ENCODE measurements at places on chromosomes 11 and 22.
A peak's percentile ranks its signal among the peaks of the same experiment; 100 is the strongest.

DNA sequence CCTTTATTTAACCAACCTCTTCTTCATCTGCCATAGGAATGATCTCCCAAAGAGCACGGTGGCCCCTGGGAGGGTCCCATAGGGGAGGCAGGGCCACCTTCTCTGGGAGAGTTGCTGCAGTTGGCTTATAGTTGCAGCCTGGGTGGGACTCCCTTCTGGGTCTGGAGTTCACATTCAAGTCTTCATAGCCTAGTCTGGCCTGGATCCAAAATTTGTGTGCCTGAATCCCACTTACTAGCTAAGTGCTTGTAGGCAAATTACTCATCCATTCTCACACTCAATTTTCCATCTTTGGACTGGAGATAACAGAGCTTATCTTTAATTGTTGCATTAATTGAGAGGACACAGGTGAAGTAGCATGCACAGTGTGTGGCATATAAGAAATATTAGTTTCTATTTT, 163.6 kb downstream of the GRIK4 start:
- DNase-seq = peak; percentile 18

DNA sequence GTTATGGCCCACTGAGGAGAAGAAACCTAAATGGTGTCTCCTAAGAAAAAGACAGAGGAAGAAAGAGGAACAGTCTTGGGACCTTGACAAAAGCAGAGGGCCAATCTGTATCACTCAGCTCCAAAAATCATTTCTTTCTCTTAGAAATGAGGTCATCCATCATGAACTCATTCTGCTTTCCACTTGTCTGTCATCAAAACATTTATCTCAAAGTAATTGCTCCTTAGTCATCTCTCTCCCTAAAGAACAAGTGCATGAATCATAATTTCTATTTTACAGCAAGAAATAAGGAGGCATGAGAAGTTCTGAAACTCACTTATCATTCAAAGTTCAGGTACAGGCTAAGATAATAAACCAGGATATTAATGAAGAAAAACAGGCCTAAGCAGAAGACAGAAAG, 375.6 kb downstream of the KCNA4 start:
- DNase-seq = peak; percentile 38

- no peak for DNase-seq
Measured at GRCh38 chr11:17767914-17768313, 33.3 kb downstream of the KCNC1 start.

DNA sequence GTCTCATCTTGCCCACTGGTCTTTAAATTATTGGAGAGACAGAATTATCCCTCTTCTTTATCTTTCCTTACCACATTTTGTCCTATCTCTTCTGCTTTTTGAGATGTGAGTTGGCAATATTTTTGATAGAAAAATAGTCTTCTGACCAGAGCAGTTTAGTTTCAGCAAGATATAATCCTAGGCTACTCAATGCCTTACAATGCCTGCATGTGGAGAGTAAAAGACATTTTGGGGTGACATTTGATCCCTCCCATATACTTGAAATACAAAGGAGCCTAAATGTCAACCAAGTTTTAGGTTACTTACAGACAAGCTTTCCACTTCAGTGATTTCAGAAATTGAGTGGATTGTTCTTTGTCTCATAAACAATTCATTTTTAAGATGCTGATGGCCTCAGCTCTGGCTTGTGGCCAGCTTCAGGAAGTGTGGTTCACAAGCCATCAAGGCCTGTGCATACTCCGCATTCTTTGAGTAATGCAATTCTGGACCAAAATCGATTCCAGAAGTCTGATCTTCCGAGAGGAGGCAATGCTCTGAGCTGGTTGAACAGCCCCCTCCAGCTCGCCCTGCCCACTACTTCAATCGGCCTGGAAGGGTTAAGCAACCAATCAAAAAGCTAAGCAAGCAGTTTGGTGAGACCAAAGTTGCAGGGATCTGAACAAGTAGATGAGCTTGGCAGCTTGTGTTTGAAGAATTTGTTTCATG, 274.4 kb downstream of the BLID start:
- peak; percentile 99 for DNase-seq

DNA sequence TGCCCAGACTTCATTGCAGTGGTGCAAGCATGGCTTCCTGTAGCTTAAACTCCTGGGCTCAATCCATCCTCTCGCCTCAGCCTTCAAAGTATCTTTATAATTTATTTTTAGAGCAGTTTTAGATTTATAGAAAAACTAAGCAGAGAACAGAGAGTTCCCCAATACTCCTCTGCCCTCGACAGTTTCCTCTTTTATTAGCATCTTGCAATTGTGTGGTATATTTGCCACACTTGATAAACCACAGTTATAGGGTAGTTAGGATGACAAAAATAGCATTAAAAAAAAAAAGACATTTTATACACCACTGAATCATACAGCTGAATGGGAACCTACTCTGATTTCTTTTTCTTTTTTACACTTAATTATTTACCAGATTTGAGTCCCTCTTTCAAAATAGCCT, 31.2 kb downstream of the MS4A2 start:
- no peak for DNase-seq

GRCh38 chr11:2990617-2991451, 1.3 kb downstream of the NAP1L4 start:
- DNase-seq = no peak

- no peak for DNase-seq
Measured at GRCh38 chr11:72897506-72897905, 83.3 kb downstream of the ATG16L2 start.

DNA sequence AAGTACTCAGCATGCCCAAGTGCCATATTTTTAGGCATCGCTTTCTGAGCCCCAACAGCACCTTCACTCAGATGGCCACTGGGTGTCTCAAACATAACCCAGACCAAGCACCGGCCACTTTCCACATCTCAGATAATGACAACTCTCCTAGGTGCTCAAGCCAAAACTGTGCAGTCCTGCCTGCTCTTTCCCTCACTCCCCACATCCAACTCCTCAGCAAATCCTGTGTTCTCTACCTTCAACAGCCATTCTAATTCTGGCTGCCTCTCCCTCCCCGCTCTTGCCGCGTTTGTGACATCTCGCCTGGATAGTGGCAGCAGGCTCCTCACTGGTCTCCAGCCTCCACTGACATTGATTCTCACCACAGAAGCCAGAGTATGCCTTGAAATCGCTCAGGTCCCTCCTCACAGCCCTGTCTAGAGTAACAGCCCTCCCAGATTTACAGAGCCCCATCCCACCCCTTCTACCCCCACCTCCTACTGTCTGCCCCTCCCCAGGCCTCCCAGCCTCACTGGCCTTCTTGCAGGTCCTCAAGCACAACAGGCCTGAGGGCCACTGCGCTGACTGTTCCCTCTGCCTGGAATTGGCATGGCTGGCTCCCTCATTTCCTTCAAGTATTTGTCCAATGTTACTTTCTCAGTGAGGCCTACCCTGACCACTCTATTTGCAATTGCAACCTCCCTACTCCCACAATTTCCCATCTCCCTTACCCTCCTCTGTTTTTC, 1.3 kb upstream of the PHETA2 start:
- no peak for DNase-seq

DNA sequence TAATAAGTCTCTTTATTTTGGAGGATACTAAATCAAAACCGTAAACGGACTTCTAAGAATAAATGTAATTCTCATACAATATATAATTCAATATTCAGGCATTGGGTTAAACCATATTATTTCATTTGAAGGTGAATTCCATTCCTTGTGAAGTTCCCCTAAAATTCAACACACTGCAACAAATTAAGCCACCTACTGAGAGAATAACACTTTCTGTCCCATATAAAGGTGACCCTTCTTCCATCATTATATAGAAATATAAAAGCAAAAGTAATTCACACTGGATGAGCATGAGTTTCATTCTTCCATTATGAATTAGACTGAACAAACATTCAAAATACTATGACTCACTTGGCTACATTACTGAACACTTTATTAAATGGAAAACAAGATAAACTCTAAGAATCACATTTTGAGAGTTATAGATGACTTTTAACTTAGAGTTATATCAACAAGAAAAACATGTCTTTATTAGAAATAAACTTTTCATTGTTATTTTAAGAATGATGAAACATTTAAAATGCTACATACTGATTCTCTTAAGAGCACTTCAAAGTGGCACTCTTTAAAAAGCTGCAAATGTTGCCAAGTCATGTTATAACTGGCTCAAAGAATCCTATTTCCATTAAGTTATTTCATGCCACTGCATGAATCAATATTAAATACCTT, 2.8 kb downstream of the SESN3 start:
- DNase-seq = no peak

DNA sequence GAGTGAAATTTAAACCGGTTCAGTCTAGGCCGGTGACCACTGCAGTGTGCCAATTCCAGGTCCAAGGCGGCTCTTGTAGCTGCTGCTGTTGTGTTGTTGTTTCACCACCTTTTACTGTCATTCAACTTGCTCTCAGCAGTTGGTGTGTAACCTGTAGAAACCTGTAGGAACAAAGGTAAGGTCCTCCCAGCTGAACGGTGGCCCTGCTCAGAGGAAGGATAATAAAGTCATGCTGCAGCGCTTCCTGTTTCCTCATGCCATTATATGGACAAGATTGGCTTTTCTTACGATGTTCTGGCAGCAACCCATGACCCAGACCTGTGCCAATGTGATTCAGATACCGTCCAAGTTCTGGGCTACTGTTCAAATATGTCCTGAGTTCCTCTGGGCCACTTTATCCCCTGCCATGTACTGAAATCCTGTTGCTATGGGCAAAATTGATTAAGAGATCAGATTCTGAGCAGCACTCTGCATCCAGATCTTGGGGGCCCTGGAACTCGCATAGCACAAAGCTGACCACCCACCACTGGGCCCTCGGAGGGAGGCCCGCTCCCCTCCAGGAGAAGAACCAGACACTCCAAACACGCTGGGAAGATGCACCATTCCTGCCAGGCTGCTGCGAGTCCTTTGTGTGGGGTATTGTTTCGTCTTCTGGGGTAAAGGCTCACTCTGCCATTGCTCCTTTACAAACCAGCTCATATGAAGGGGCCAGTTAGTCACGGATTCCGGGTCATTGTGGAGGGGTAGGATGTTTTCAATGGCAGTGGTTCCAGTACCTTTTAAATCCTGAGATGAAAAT, 13.2 kb downstream of the FAM181B start:
- DNase-seq = no peak

GRCh38 chr22:50014655-50015401, 2.3 kb upstream of the IL17REL start:
- DNase-seq = no peak

GRCh38 chr11:44634401-44635281, 69.2 kb downstream of the CD82 start:
- DNase-seq = peak; percentile 74

DNA sequence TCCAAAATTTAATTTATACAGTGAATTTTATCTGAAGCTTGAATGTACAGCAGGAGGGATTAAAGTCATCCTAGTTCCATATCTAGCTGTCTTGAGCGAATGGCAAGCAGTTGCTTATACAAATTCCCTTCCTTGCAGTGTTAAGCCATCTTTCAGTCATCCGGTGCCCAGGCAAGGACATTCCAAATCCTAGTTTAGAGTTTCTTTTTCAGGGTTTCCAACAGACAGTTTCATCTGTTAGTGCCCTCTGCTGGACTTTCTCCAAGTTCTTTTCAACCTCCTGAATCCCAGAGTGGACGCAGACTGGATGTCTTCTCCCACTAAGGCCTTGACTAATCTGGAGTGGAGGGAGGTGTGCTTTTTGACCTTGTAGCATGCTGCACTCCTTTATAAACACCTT, 45.4 kb downstream of the GRAMD1B start:
- peak; percentile 44 for DNase-seq

DNA sequence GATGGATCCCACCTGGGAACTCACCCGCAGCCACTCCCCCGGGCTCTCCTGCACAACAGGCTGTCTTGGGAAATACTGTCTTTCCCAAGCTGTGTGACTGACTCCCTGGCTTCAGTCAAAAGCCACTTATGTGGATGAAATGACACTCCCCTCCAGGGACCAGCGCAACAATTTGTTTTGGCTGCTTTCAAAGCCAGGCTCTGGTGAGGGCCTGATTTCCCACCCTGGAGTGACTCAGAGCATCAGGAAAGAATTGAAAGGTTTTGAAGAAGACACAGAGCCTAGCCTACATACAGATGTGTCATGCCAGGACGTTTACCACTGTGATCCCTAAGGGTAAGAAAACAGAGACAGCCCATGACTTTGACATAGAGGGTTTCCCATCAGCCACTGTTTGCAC, 550.5 kb downstream of the MIAT start:
- DNase-seq = peak; percentile 81

GRCh38 chr11:102268083-102268984, 49.0 kb upstream of the BIRC3 start:
- peak; percentile 49 for DNase-seq

DNA sequence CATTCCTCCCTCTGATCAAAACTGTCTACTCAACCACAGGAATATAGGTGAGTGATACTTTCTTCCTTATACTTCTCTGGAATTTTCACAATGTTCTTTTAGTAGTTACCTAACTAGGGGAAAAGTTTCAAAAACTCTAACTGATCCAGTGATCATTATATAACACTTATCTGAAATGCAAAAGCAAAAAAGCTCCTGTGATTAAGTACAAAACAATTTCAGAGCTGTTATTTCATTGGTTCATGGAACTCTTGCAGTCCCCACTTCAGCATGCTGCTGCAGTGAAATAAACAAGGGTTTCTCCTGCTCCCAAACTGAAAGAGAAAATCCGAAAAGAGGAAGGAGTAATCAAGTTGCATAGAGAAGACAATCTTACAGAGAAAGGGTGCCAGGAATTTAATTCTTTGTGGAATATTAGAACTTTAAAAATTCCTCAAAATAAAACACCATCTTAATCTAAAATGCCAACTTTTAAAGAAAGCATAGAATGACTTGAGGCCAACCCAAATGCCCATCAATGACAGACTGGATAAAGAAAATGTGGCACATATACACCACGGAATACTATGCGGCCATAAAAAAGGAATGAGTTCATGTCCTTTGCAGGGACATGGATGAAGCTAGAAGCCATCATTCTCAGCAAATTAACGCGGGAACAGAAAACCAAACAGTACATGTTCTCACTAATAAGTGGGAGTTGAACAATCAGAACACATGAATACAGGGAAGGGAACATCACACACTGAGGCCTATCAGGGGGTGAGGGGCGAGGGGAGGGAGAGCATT, 20.3 kb downstream of the PPP2R1B start:
- peak; percentile 55 for DNase-seq

DNA sequence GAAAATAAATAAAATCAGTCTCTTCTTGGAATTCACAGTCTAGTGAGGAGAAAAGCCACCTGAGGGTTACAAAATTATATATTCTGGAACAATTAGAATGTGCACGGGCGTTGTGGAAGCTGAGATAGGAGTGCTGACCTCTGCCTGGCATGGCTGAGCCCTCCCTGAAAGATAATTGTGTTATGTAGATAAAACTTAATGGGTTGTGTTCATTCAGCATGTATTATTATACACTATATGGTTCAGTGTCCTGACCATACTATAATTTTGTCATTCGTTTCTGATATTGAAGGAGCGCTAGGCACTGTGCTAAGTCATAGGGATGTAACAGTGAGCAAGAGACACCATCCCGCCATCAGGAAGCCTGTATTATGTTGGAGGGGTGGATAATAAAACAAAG, 3.7 kb downstream of the ACAT1 start:
- no peak for DNase-seq

Measured in fibroblast of skin of abdomen (primary cell).